ENCODE measurements at places on chromosomes 2 and 18.

- DNase-seq = no peak
These were observed 307.1 kb upstream of the PIK3C3 start for GRCh38 chr18:41647914-41648313.

DNA sequence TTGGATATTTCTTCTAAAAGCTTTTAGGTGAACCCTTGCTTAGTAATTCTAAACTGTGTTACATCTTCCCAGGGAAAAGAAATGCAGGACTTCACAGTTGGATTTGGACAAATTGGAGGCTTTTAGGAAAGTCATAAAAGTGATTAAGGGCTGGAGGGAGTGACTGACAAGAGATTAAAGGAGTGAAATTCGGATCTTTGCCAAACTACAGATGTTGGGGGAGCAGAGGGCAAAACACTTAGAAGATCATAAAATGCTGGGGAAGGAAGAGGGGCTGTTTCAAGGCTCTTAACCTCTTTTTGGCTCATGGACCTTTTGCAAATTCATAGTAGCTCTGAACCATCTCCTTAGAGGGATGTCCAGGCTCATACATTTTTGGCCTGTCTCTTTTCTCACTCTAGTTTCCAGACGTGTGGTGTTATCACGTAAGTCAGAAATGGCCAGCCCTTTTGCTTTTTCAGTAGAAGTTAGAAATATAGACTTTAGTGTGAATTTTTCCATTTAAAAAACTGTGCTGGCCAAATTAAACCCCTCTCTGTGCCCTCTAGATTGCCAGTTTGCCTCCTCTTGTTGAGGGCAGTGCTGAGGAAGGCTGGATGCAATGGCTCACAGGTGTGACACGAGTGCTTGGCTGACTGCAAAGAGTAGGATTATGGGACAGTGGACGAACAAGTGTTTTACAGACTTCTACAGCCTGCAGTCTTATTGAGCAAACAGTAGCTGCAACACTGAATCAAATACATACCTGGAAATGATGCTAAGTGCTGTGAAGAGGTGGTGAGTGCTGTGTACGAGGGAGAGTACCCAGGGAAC lies 109.9 kb downstream of the LYPD6B start:
- DNase-seq = no peak

DNA sequence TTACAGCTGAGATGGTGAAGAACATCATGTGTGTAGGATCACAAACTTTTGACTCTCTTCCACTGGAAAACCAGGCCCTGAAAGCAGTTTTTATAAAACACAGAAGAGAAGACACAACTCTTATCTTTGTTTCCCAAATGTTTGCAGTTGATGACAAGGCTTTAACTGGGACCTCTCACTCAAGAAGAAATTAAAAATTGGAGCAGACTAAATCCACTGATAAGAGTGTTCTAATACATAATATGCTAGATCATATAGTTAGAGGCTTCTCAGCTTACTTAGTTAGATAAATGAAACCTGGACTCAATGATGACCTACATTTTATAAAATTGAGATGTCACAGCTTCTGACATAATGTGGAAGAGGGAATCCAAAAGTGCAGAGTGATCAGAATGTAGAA lies 158.3 kb upstream of the WDSUB1 start:
- no peak for DNase-seq

- DNase-seq = no peak
These were observed 29.1 kb downstream of the SP140L start for GRCh38 chr2:230356084-230356483.

DNA sequence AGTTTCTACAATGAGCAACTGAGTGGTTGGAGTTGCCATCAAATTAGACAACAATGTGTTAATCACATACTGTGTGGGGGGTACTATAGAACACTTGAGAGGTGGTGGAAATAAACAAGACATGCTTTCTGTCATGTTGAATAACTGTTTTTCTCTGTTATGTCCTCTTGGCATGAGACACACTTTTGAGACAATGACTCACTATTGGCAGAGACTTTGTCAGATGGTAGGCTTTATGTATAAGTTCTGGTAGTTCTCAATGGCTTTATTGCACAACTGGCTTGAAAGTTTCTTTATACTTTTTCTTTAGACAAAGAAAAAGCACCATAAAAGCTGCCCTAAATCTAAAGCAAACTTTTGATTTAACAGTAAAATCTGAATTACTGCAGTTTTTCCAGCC lies 578.7 kb downstream of the ADCYAP1 start:
- no peak for DNase-seq

GRCh38 chr2:171667041-171667440 lies 20.2 kb upstream of the DYNC1I2 start:
- no peak for DNase-seq

GRCh38 chr2:218671654-218672566 lies at the start of the genes RNF25 and STK36:
TSS of gene RNF25 (minus strand) at chr2:218672002. CDS start at chr2:218671970, 32 bp downstream.
TSS of gene STK36 (plus strand) at chr2:218672086. CDS start at chr2:218672830, 744 bp downstream.
- DNase-seq = peak; percentile 86

- no peak for DNase-seq
These were observed 11.4 kb downstream of the PLEKHA3 start for GRCh38 chr2:178491612-178492011.

DNA sequence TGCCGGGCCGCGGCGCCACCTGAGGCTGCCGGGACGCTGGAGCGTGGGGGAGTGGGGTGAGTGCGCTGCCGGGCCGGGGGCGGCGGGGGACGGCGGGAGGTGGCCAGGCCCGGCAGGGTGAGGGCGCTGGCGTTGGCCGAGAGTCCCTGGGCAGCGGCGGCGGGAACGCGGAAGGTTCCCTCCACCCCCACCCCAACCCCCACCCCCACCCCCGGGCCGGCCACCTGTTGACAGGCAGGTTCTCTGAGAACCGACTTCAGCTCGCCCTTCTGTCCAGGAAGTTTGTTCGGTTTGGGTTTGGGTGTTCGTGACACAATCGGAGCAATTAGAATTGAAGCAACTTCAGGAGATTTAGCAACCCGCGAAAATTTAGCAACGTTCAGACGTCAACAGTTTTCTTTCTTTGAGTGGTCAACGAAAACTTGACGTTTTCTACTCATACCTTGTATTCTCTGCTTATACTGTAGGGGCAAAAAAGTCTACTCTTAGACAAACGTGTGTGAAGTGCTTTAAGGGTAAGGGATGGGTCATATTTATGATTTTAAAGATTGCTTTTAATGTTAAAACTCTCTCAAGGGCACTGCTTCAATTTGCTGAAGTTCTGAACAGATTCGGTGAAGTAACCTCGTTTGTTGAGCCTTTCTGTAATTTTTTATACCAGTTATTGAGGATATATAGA lies 9.3 kb downstream of the OTX1 start:
- DNase-seq = no peak

- no peak for DNase-seq
These were observed 649.1 kb downstream of the NYAP2 start for GRCh38 chr2:226048611-226049010.

DNA sequence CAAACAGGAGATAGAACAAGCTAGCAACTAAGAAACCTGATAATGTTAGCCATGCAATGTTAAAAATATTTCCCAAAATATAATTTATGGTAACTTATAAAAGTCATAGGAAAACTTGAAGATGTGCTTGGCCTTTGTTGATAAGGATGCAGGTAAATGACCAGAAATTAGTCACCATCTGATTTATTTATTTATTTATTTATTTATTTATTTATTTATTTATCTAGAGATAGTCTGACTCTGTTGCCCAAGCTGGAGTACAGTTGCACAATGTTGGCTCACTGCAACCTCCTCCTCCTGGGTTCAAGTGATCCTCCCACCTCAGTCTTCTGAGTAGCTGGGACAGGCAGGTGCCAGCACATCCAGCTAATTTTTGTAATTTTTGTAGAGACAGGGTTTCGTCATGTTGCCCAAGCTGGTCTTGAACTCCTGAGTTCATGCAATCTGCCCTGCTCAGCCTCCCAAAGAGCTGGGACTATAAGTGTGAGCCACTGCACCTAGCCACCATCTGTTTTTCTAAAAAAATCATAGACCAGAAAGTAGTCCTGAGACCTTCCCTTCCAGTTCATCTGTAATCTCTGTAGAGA lies 109.5 kb downstream of the DHRS9 start:
- DNase-seq = no peak

DNA sequence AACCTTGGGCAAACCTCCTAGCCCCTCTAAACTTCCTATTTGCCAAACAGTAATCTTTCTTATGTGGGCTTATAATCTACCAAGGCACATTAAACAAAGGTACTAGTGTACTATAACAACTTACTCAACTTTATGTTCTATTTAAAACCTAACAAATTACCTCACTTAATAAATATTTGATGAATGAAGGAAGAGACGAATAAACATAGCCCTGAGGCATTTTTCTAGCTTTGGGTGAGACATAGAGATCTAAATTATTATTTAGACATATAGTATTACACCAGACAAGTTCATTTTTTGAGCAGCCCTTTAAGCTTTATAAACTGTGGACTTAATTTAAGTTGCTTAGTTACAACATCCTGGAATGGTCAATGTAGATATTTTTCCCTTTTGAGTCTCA lies 104.6 kb downstream of the UNC80 start:
- no peak for DNase-seq

DNA sequence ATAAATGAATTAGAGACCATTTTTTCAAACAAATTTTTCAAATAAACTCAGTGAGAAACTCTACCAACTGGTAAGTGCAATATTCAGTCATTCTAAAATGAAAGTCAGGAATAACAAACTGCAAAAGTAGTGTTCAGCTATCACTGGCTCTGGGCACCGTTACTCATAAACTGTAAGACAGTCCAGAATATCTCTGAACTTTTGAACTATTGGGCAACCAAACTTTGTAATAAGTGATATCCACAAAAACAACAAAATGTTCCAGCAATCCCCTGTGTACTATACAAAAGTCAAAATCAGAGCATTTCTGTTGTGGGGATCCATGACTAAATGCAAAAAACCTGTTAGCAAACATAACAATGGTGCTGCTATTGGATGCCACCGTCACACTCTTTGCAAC lies 56.3 kb downstream of the SLC25A12 start:
- DNase-seq = no peak

DNA sequence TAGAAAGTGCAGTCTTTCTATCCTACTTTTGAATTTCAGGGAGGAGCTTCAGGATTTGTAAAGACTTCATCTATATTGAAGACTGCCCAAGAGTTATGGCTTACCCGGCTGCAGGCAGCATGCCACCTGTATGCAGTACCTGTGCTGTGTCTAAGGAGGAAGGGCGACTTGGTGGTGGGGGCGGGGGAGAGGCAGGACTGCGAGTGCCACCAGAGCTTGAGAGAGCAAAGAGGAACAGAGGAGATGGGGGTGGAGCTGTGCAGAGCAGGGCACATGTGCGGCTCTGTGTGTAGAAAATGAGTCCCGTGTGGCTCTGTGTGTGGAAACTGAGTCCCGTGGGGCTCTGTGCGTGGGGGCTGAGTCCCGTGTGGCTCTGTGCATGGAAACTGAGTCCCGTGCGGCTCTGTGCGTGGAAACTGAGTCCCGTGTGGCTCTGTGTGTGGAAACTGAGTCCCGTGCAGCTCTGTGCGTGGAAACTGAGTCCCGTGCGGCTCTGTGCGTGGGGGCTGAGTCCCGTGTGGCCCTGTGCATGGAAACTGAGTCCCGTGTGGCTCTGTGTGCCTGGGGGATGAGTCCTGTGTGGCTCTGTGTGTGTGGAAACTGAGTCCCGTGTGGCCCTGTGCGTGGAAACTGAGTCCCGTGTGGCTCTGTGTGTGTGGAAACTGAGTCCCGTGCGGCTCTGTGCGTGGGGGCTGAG lies 43.2 kb downstream of the LDLRAD4 start:
- DNase-seq = no peak

GRCh38 chr2:16717477-16717876 lies 51.8 kb upstream of the CYRIA start:
- no peak for DNase-seq

GRCh38 chr2:49770919-49771318 lies 616.6 kb upstream of the FSHR start:
- DNase-seq = no peak

DNA sequence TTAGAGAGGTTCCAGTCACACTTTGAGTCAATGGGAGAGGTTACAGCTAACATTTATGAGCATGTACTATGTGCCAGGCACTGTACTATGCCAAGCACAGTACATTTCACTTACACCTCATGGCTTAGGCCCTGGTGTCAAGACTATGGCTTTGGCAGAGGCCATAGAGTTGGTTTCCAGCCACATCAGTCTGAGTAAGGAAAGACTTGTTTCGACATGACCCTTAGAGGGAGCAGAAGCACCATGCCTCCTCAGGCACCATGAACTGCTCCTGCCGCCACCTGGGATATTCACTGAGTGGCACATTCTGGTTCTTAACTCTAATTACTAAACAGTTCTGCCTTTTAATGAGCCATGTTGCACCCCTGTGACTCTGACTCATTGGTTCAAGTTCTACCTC lies 12.7 kb downstream of the DGUOK start:
- DNase-seq = no peak

GRCh38 chr2:183059561-183059960 lies 19.0 kb upstream of the DUSP19 start:
- DNase-seq = no peak

GRCh38 chr18:79680100-79680879 lies 687 bp downstream of the CTDP1 start:
- no peak for DNase-seq

GRCh38 chr2:79630060-79630459 lies 117.2 kb downstream of the CTNNA2 start:
- no peak for DNase-seq

GRCh38 chr2:218014706-218015585 lies 12.2 kb upstream of the TNS1 start:
- DNase-seq = no peak

- no peak for DNase-seq
These were observed 158.9 kb downstream of the LDLRAD4 start for GRCh38 chr18:13377496-13377895.

GRCh38 chr2:48415836-48416515 lies 114.0 kb upstream of the STON1 start:
- DNase-seq = peak; percentile 20

- DNase-seq = no peak
These were observed 150.8 kb downstream of the ANKRD44 start for GRCh38 chr2:197159661-197160211.

DNA sequence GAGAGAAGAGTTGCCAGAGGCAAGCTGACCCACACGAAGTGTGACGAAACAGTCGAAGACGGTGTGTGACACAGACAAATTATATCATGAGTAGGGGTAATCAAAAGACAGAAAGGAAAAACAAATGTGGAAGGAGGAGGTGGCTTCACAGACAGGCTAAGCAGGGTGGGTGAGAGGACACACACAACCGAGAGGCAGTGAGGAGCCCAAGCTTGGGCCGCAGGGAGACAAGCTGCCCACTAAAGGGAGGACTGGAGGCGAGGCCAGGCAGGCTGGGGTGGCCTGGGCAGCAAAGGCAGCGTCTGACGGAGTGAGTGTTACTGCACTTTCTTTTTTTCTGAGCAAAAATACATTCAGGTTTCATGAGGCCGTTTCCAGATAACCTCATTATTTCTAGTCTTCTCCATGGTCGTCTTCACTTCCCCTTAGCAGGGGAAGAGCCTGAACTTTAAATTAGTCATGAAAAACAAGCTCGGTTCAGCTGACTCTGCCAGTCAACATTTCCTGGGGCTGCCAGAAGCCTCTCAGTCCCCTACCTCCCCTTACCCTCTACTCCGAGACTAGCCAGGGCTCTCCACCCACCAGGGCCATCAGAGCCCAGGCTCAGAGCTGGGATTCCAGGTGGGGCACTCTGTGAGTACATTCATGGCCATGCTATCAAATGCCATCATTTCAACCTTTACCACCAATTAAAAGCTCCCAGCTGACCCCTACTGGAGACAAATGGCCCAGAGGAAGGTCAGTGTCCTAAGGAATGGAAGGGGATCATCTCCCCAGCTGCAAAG lies 13.8 kb upstream of the ZFP36L2 start:
- no peak for DNase-seq

- DNase-seq = no peak
These were observed 9.6 kb upstream of the ITPRIPL1 start for GRCh38 chr2:96315400-96316071.

GRCh38 chr18:72965616-72966015 lies 97.8 kb upstream of the NETO1 start:
- DNase-seq = no peak

Measured in DMS79 treated with DMSO at 0.1 percent for 48 hours (cell line).